B cell (primary cell): ENCODE measurements at places on chromosomes 2 and 18.

DNA sequence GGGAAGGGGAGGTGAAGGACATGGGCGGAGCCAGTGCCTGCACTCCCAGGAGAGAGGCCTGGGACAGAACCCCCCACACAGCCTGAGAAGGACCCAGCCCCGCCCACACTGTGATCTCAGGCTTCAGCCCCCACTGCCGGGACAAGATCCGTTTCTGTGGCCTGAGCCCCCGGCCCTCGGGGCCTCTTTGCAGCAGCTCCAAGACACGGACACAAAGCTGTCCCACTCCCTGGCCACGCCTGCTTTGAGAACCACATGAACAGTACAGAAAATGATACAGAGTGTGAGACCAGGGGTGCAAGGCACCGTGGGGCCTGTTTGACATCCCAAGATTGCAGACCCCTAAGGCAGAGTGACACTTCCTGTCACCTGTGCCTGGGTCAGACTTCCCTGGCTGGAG lies 74.5 kb downstream of the TWIST2 start:
- DNase-seq, result no peak

DNA sequence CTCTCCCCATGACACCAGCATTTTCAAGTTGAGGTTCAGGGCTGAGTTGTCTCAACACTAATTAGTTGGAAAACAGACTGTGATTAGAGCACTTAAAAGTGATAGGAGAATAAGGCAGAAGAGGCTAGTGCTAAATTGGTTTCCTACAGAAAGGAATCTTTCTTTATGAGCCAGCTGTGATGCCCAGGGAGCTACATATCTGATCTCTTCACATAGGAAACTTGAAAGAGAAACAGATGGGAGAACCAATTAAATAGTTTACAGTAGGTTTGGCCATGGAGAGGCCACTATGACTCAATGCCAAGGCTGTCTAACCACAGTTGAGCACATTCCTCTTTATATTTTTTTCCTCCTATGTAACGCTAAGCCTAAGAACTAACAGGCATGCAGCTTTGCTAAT lies 418.3 kb upstream of the CYRIA start:
- no peak for DNase-seq

DNA sequence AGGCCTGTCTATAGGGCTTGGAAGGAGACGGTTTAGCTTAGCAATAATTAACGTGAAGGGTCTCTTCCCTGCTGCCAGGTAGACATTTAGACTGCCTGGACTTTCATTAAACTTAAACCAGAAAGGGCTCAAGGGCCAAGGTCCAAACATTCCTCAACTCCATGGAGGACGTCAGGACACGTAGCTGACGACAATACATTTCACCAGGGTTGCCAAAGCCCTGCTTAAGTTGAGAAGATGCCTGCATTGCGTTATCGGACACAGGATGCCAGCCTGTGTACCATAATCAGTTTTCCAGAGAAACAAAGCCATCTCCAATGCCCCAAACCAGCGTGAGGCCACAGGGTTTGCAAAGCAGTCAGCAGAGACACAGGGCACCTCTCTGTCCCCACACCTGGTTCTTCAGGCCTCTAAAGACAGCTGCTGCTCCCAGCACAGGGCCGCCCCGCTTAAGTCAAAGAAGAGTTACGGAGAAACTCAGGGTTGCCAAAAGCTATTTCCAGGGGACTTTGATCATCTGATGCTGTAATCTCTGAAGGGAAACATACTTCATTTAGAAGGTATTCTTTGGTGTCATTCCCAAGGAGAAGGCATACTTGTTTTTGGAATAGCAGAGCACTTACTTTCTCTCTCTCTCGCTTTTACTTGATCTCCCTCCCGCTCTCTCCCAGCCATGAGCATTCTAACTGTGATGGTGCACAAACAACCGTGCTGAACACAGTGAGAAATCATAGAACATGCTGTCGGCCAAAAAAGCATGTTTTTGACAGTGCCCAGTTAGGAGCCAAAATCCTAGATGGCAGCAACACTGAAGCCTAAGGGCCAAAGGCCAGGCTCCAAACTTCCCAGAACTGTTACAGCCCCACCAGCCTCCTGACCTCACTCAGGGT lies 46.0 kb downstream of the TTC32 start:
- DNase-seq, result no peak

DNA sequence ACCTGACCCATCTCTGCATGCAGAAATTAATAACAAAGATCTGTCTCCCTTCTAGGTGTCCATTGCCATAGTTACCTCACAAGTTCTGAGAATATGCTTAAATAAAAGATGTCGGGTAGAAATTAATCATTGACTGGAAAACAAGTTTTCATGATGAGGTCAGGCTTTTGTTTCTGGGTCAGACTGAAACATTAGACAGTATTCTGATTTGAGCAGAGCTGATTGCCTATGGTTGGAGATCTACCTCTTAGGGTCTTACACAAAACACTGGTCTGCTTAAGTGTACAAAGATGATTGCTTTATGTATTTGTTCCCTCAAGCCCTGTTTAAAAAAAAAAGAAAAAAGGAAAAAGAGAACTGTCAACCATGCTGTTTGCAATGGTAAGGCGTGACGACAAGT lies 956.4 kb downstream of the CPS1 start:
- DNase-seq, result no peak

DNA sequence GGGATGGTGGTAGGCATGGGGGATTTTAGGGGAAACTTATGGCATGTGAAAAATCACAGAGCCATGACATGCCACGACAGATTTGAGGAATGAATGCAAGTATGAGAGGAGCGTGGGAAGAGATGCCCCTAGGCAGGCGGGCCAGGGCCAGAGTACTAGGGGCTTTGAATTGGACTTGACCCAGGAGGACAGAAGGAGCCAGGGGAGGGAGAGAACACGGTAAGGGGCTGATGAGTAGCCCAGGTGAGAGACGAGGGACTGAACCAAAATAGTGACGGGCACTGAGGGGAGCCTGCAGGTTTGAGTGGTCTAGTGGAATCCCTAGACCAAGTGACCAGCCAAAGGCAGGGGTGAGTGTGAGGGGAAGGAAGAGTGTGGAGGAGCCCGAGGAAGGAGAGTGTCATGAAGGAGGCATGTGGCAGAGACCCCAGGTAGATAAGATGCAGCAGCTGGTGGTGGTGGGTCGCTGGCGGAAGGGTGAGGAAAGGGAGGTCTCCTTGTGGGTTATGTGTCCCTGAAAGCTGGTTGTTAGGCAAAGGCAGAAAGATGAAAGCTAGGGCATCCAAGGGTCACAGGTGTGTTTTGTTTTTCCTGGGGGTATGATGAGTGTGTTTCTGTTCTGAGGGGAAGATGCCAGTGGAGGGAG lies 48.7 kb downstream of the ZBTB7C start:
- no peak for DNase-seq

GRCh38 chr2:234555616-234556249 lies 58.9 kb upstream of the ARL4C start:
- no peak for DNase-seq

GRCh38 chr2:172100935-172101820 lies 1.5 kb downstream of the DLX2 start:
- no peak for DNase-seq
